Astrocyte of the spinal cord (primary cell): ENCODE measurements at places on chromosomes 5 and 9.
A peak's percentile ranks its signal among the peaks of the same experiment; 100 is the strongest.

- DNase-seq: no peak
These were observed 375.2 kb downstream of the ARRDC3 start for GRCh38 chr5:91007780-91008402.

DNA sequence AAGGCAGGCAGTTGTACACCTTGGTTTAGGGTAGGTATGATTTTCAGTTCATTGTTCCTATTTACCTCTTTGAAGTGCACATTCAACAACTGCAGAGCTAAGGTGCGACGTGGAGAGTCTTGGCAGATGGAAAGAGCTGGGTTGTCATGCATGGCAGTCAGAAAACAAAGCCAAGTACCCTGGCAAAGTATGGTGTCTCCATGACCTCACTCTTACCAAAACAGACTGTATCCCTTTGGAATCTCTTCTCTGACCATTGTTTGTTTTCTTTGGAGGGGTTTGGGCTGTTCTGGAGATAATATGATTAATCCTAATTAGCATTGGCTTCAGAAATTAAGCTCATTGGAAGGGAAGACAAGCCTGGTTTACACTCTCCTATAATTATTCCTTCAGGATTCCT is 665.7 kb downstream of the DNAH5 start:
- DNase-seq: peak; percentile 17

DNA sequence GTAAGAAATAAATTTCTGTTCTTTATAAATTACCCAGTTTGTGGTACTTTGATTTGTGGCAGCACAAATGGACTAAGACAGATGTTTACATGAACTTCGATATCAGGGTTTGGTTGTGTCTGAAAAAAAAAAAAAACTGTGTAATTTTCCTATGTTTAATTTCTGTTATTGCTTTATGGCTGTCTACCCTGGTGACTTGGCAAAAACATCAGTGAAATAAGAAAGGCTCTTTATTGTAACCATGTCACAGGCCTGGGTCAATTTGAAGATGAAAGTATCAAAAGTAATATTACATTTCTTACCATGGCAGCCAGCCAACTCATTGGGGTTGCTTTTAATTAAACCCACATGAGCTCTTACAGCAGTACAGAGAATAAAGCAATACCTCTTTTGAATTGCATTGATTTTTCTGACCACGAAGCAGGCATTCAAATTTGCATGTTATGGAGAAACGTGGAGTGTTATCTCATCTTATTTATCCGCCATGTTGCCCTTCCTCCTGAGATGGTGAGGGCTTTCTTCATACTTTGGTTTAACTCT is 20.6 kb upstream of the SV2C start:
- DNase-seq: no peak

DNA sequence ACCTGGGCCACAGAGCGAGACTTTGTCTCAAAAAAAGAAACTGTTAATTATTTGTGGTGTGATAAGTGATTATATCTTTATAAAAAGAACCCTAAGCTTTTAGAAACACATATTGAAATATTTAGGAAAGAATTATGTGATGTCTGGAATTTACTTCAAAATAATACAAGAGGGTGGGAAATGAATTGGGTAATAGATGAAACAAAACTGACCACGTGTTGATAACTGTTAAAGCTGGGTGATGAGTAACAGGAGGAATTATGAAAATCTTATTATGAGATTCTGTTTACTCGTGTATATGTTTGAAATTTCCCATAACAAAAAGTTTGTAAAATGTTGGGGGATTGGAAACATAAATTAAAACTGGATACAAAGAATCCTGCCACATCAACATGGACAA is 33.0 kb upstream of the PPP2CA start:
- DNase-seq: no peak

DNA sequence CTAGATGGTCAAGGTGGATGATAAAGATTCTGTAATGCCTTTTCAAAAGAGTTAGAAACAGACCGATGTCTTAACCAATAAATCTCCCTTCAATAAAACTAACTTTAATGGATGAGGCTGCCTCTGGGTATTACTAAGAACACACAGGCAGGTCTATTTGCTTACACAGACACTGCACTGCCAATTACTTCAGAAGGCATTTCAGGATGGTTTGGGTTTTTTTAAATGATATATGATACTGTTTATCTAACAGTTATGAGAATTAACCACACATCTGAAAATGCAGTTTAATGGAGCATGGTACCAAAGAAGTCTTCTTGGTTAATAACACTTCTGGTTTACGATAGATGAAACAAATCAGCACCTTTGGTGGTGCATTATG is 367.9 kb upstream of the GRAMD2B start:
- DNase-seq: no peak

GRCh38 chr5:61669531-61669930 is 337.5 kb downstream of the ZSWIM6 start:
- no peak for DNase-seq

DNA sequence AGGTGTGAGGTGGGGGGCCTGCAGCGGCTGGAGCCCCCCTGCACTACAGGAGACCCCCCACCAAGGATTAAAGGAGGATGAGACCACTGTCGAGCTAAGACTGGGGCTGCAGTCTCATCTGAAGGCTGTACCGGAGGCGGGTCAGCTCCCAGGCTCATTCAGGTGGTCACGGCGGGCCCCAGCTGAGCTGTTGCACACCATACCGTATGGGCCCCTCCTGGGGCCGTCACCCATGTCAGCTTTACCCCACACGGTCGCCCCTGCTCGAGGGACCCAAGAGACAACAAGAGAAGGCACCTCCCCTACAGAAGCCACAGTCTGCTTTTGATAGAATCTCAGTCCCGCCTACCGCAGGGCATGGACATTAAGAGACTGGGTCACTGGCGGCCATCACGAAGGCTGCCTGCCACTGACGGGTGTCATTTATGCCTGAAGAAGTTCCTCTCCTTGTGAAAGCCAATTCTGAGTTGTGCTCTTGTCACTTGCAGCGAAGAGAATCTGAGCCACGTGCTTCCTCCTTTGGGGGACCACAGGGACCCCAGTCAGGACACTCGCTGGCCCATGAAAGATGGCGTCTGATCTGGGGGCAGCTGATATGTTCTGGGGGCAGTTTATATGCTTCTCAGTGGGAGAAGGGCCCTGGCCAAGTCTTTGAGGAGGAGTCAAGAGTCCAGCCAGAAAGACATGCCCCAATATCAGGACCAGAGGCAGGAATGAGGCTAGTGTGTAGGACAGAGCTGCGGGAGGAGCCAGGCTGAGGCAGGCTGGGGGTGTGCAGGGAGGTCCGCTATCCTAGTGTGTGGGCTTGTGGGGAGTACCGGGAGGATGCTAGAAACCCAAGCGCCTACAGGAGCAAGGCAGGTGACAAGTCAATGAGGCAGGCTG is 102.4 kb downstream of the ZNF354C start:
- DNase-seq: no peak

- no peak for DNase-seq
These were observed 32.7 kb upstream of the COL15A1 start for GRCh38 chr9:98911042-98911441.

DNA sequence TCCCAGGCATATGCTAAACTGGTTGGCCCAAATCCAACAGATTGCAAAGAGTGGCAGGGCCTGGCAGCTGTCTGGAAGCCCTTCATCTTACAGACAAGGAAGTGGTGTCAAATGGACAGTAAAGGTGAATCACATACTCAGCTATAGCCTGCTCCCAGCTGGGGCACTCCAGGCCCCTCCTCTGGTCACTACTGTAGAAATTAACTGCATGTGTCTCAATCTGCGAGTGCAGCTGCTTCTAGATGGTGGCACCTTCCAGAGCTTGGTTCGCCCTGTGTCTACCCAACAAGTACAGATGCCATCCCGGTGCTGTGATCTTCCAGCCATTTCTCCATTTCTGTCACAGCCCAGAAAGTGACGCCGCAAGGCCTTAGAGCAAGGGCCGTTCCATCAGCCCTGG is 50.2 kb downstream of the OTULIN start:
- DNase-seq: no peak

- no peak for DNase-seq
These were observed 3.2 kb downstream of the MAP1B start for GRCh38 chr5:72110394-72111013.

- peak; percentile 32 for DNase-seq
These were observed 3.1 kb downstream of the RANBP3L start for GRCh38 chr5:36298552-36298951.

GRCh38 chr9:76198336-76198735 is 195.9 kb downstream of the RFK start:
- peak; percentile 33 for DNase-seq

GRCh38 chr5:37723162-37723961 is 116.5 kb downstream of the GDNF start:
- peak; percentile 60 for DNase-seq

GRCh38 chr5:57532513-57533497 is 50.2 kb upstream of the ACTBL2 start:
- peak; percentile 64 for DNase-seq

DNA sequence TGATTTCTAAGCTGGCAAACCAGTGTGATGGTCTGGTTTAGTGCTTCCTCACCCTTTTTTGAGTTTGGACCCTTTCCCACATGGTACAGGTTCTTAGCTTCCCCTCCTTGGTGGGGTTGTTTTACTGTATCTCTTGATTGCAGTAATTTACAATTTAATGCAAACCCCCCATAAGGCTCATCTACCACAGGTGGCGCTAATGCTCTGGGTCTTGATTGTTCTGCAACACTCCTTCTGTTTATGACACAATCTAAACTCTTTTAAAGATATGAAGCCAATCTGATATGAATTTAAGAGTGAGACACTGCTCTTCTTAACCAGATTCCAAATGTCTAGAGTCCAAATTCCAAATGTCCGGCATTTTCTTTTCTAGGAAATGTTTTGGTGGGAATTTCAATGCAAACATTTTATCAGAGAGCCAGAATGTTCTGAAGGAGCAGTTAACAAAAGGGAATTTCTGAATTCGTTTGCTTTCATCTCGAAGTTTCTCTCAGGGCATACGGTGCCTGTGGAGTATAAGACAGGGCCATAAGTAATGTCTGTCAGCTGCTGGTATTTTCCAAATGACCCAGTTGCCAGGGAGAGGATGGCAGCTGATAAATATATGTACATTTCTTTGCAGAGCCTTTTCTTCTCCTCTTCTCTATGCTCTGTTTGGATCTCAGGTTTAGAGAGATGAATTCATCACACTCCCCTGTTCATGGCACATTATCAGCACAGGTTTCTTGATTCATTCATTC is 246.8 kb downstream of the ARHGAP26 start:
- peak; percentile 71 for DNase-seq

DNA sequence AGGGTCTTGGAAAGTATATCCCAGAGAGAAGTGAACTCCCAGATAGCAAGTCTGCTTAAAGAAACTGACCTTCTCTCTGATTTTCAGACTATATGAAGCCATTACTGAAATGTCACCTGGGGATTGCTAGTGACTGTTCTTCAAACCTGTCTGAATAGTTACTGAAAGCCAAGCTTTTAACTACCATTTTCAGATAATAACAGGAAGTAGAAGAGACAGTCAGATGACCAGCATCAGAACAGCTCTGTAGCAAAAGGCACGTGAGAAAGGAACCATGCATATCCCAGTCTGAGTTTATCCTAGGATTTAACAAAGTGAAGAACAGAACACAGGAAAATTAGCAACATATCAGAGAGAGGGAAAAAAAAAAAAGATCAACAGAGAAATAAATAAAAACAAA is 74.9 kb upstream of the SELENOP start:
- DNase-seq: no peak

DNA sequence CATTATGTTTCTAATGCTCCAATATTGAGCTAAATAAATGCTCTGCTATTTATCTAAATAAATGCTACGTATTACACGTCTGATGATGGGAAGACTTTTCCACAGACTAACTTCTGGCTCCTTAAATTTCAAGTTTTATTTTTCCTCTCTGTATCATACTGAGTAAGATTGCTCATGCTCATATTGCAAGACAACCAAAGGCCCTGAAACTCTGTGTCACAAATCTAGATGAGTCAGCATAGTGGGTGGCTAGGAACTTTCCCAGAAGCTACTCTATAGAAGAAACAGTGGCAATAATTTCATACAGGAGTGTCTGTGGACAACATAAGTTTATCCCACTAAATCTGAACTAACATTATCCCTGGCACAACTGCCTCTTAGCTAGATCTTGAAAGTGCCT is 53.0 kb upstream of the RFX3 start:
- peak; percentile 72 for DNase-seq

DNA sequence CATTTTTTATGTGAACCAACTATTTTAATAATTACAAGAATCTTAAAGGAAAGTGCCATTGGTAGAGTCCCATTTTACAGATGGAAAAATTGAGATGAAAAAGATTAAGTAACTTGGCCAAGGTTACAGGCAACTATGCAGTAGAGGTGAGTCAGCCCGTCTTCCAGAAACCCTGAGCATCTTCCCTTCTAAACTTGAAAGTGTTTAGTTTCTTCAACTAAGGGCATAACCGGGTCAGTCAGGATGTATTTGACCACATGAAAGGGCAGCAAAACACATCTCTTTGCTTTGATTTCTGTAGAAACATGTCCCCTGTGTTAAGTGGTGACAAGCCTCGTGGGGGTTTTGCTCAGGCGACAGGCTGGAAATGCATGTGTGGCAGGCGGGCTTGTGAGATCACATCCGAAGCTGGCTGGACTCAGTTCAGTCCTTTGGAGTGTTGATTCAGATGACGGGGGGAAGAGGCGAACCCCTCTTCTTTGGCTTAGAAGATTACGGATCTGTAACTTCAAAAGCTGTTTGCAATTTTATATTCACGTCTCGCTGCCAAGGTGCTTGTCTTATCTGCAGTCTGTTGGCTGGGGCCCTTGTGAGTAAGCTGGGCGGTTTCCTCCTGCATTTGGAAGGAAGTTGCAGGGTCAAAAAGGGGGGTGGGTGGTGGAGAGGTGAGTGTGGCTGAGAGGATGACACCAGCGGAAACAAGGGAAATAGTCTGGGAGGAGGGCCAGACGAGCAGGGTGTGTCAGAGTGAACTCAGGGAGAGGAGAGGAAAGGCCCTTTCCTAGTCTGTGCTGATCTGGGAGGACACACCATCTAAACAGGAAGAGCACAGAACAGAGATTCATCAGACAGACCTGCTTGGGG is 78.9 kb upstream of the RPS23 start:
- DNase-seq: peak; percentile 96

- no peak for DNase-seq
These were observed 366.9 kb upstream of the NUDT12 start for GRCh38 chr5:103929338-103930013.

DNA sequence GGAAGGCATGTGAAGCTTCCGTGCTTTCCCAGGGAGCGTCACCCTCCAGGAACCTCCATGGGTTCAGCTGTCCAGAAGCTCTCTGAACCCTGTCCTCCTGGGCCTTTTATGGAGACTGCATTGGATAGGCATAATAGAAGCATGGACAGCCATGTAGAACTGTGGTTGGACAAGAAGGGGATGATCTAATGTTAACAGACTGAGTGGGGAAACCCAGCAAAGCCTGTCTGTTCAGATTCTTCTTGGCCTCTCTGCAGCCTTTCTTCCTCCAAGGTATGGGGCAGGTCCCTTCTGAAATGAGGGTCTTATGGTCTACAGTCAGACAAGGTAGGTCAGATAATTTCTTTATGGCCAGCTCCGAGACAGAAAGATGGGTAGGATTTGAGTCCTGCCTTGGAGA is 59.1 kb upstream of the CTNNA1 start:
- no peak for DNase-seq
